ENCODE measurements at places on chromosomes 4 and X. TPM values are rescaled to one million over a fixed set of nuclear protein-coding genes. Genes with fewer than 3 reads are reported as not detected.

USP17L21 gene
- not detected for total RNA-seq

- no peak for DNase-seq
Observed at GRCh38 chr4:39825090-39825489, 127.2 kb downstream of the UBE2K start.

DNA sequence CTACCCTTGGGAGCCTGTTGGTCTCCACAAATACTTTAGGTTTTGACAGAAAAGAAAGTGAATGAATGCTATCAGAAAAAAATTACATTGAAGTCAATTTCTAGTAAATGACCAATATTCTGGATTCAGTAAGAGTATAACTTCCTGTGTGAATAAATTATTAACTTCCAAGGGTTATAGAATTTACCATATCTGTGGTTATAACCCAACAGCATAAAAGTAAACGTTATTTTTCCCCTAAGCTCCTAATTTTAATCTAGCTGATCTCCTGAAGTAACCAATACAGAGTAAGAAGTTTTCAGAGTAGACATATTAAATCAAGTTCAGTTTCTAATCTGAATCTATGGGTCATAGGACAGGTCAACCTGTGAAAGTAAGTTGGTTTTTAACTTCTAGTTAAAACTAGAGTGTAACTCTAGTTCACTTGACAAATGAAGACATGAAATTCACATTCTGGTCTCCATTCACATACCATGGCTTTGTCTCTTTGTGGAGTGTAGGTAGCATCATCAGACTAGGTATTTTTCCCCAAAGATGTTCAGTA, 22.8 kb downstream of the DTHD1 start:
- DNase-seq = no peak

DNA sequence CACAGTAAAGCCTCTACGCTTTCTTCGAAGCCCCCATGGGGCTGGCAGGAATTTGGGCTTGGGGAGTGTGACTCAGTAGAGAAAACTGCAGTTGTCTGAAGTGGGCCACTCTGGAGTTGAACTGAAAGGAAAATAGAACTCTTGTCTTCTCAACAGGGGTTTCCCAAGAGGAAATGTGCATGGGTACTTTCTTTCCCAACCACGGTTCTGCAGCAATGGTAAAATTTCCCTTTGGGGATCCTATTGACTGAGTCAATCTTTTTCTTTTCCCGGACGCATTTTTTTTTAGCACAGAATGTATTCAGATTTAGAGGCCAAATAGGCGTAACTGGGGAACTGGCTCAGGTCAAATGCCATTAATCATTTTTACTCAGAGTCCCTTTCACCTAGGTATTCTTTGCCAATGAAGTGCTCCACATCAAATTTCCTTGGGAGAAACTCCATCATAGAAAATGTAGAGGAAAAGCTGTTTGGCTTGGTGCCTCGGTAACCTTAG, 269.3 kb downstream of the STIM2 start:
- no peak for DNase-seq

DNA sequence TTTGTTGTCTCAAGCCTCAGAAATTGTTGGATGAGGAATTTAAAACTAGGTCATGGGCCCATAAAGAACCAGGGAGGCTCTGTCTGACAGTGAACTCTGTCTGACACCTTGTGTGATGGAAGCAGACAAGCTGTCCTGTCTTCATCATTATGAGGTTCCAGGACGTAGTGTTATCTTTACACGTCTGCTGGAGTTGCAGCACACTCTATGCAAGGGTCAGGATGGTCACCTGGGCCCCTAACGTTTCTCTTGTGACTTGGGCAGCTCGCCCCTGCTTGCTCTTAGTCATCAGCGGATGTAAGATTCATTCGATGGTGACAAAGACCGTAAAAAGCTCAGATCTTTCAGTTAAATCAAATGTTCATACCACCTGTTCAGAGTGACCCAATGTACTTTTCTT, 92.0 kb upstream of the ADGRG2 start:
- no peak for DNase-seq

GRCh38 chrX:110316351-110317060, 1.4 kb downstream of the AMMECR1 start:
- DNase-seq = no peak

- no peak for DNase-seq
Observed at GRCh38 chr4:156169011-156169410, 215.3 kb upstream of the CTSO start.

DNA sequence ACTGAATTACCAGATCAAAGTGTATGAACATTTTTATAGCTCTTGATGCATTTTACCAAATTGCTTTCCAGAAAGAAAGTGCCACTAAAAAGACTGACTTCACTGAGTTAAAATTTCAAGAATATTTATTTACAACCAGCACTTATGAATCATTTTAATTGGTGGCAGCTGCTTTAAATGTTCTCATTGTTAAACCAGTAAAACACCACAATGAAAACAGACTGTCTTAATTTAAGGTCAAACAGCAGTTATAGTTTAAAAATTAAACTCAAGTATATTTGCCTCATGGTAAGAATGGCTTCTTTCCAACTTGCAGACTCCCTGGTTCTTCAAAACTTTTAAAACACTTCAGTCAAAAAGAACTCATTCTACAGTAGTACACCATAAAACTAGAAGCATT, 36.9 kb downstream of the AMMECR1 start:
- DNase-seq = no peak

DNA sequence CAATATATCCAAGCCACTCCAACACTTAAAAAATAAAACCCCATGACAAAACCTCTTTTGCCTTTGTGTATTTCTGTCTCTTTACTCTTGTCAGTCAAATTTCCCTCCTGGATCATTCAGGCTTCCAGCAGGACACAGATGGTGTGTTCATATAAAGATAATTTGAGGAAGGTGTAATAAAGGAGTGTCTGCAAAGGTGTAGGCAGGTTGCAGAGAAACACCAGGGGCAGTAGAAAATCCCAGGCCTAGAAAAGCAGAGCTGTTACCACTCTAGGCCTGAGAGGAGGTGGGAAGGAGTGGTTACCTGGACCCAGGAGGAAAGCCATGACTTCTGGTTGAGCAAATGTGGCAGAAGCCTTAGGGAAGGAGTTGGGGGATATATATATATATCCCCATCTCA, 28.8 kb downstream of the CHRNA9 start:
- DNase-seq = no peak

GRCh38 chr4:102036619-102037376, 246.3 kb downstream of the BANK1 start:
- no peak for DNase-seq

DNA sequence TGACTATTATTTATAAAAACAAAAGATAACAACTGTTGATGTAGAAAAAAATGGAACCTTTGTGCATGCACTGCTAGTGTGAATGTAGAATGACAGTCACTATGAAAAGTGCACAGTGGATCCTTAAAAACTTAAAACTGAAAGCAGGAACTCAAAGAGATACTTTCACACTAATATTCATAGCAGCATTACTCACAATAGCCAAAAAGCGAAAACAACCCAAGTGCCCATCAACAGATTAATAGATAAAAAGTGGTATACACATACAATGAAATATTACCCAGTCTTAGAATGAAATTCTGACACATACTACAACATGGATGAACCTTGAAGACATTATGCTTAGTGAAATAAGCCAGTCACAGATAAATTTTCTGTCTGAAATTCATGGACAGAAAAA, 23.8 kb downstream of the CENPC start:
- no peak for DNase-seq

GRCh38 chr4:6330384-6330767, 60.7 kb downstream of the WFS1 start:
- DNase-seq = no peak

GRCh38 chr4:57492251-57492878, 382.2 kb upstream of the IGFBP7 start:
- DNase-seq = no peak
